ENCODE measurements at places on chromosomes 12 and 14.
A peak's percentile ranks its signal among the peaks of the same experiment; 100 is the strongest.

DNA sequence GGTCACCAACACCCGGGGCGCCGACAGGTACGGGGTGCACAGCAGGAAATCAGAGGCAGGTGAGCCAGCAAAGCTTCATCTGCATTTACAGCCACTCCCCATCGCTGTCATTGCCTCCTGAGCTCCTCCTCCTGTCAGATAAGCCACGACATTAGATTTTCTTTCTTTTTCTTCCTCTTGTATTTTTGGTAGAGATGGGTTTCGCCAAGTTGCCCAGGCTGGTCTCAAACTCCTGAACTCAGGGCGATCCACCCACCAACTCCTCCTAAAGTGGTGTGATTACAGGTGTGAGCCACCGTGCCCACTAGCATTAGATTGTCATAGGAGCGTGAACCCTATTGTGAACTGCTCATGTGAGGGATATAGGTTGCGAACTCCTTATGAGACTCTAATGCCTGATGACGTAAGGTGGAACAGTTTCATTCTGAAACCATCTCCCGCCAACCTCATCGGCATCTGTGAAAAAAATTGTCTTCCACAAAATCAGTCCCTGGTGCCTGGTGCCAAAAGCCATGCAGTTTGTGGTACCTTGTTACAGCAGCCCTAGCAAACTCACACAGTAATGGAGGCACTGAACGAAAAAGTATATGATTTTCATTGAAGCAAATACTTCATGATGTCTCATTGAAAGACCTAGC is 1.5 kb downstream of the STYK1 start:
- DNase-seq: no peak

- DNase-seq: no peak
Measured at GRCh38 chr12:102966200-102966863, 8.9 kb downstream of the ASCL1 start.

- no peak for DNase-seq
Measured at GRCh38 chr14:104732355-104732804, 8.4 kb downstream of the ADSS1 start.

DNA sequence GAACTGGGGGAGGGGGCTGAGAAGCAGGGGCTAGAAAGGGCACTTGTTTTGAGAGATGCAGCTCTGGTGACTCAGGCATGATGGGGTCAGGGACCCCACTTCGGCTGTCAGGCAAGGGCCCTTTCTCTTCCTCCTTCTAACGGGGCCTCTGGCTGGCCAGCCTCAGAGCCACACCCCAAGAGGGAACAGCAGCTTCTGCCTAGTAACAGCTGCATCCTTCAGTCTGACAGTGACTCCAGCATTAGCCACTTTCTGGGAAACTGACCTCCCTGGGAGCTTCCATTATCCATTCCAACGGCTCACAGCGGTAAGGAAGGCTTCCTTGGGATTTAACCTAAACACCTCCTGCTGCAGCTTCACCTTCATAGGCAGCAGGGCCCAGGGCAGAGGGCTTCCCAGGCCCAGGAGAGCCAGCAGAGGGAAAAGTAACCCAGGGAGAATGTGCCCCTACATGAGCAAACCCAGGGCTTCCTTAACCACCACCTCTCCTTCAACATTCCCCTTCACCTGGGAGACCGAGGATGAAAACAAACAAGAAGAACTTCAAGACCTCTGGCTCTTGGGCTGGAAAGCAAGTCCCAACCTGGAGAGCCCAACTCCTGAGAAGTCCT is 2.7 kb downstream of the NCKAP5L start:
- no peak for DNase-seq

GRCh38 chr12:1947081-1947480 is 28.6 kb upstream of the CACNA2D4 start:
- no peak for DNase-seq

DNA sequence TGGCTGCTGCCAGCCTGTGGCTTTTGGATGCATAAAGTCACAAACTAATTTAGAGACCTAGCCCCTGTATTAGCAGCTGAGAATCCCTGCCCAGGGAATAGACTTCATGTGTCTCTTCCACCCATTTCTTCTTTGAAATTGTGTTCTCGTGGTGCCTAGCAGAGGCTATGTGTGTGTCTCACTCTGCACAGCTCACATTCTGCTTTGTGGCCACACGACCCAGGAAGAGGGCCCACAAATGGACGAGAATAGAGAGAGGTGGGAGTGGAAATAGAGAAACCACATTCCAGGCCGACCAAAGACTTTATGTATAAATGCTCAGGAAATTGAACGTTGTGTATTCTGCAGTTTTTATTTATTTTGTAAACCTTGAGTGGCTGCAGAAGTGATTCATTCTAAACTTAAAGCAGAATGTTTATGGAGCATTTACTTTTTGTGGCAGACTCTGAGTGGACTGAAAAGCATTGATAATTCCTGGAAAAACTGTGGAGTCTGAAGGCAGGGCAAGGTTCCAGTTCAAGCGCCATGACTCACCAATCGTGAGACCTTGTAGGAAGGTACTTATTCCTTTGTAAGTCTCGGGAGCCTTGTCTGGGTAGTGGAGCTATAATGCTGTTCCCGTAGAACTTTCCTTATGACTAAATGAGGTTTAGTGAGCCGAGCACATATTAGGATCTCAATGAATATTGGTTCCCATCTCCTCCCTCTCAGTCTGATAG is 9.1 kb downstream of the B4GALNT3 start:
- DNase-seq: no peak

DNA sequence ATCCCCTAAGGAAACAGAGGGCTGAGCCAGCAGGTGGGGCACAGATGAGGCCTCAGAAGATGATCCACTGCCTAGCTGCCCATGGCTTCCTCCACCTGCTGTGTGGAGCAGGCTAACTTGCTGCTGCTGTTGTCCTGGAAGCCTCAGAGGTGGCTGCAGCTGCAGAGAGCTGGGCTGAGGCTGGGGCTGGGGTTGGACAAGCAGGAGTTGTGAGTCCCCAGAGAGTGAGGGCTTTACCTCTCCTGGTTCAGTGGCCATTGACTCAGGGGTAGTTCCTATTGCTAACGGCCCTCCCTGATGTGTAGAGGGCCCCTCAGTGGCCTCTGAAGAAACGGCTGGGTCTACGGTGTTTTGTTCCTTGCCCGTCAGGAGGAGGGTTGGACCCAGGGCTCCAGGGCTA is 13.7 kb upstream of the PRKAG1 start:
- DNase-seq: no peak

- no peak for DNase-seq
Measured at GRCh38 chr12:52125476-52125900, 46.0 kb downstream of the SMIM41 start.

DNA sequence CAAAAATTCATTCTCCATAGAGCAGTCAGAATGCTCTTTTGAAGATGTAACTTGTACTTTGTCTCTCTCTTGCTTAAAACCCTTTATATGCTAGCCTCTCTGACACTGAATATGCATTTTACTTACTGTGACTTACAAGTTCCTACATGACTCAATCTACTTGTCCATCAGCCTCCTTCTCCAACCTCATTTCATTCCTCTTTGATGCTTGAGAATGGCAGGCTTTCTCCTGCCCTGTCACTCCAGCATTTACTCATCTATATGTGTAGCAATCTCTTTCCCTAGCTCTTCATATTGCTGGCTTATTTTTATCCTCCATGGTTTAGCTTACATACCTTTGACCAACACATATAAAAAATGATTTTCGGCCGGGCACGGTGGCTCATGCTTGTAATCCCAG is 561.9 kb downstream of the CCER1 start:
- DNase-seq: no peak

GRCh38 chr12:52540531-52540930 is 12.4 kb downstream of the KRT71 start:
- DNase-seq: no peak

GRCh38 chr12:64082866-64083268 is 139.2 kb downstream of the KICS2 start:
- DNase-seq: no peak

- DNase-seq: no peak
Measured at GRCh38 chr12:11801643-11802042, 152.2 kb downstream of the ETV6 start.

DNA sequence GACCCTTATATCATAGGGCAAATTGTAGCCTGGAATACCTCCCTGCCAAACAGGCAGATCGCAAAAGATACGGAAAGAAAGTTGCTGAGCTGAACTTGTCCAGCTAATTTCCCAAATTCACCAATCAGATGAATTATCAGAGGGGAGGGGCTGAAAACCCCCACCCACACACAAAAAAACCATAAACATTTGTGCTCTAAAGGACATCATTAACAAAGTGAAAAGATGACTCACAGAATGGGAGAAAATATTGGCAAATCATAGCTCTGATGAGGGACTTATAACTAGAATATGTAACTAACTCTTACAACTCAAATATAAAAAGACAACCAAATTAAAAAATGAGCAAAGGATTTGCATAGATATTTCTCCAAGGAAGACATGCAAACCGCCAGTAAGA is 36.3 kb downstream of the PTHLH start:
- DNase-seq: no peak

DNA sequence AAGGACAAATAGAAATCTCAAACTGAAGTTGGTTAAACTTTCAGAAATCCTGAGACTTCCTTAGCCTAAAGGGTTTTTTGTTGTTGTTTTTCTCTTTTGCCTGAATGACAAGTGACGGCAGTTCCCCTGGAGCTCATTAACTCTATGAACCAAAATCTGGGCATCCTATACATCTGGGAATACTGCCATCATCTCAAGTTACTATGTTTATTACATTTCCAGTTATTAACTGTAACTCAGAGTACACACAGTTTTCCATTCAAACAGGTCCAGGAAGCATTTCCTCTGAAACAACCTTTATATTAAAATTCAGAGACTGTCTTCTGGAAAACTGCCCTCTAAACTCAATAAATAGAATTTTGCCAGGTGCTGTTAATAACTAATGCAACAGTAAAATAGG is 55.6 kb upstream of the CDKL1 start:
- no peak for DNase-seq

DNA sequence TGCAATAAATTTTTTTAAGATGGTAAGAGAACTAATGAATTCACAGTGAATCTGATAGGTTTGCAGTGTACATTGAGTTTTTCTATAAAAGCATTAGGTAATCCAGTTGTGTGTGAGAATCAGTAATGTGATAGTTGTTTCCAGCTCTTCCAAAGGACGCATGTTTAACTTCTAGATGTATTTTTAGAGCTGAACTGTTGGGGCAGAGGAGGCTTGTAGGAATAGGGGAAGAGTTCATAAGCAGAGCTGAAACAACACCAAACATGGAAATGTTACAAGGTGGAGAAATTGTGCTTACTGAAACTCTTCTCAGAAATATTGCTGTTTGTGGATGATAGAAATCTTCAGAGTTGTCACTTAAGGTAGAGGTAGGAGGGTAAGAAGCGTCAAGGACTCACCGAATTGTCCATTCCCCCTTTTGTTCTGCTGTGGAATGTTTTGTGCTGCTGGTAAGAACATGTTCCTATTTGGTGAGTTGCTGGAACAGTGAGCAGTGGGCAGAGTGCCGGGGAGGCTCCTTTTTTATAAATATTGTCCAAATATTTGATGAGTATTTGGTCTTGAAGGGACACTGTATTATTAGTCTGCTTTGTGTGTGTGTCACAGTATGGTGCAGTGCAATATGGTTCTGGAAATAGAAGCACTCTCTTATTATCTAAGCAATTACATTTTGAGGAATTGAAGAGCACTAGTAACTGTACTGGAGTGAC is 76.7 kb downstream of the ANO6 start:
- no peak for DNase-seq

- DNase-seq: no peak
Measured at GRCh38 chr14:93964820-93965286, 11.5 kb downstream of the ASB2 start.

GRCh38 chr12:5546616-5547015 is 114.7 kb downstream of the NTF3 start:
- DNase-seq: no peak

- no peak for DNase-seq
Measured at GRCh38 chr14:64095620-64096019, 198.6 kb downstream of the ESR2 start.

- no peak for DNase-seq
Measured at GRCh38 chr14:67766035-67766680, 50.2 kb downstream of the ZFYVE26 start.

GRCh38 chr12:106284358-106285105 is 18.0 kb upstream of the TCP11L2 start:
- DNase-seq: no peak

DNA sequence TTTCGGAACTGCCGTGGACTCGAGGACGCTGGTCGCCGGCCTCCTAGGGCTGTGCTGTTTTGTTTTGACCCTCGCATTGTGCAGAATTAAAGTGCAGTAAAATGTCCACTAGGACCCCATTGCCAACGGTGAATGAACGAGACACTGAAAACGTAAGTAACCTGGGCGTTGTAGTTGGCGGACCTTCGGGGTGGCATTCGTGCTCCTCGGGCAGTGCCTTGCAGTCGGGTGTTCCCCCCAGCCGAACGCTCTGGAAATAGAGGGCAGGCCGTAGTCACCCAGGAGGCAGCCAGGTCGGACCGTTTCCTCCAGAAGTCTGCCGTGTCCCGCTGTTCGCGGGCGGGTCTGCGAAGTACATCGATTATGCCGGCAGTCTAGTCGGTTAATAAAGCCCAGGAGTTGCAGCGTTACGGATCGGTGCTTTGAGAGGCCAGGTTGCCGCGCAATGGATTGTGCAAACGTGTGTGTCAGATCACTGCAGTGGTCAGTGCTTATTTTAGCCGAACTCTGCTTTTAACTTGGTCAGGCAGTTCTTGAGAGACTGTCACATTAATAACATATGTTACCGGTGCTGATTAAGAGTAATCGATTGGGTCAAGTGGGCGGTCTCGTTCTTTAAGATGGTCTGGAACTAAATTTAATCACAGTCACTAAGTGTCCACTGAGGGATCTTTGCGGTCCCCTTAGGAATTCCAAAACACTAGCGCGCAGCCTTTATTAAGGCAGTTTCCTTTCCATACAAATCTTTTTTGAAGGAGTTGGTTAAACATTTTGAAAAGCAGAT is 906 bp downstream of the MARK3 start:
- DNase-seq: no peak

DNA sequence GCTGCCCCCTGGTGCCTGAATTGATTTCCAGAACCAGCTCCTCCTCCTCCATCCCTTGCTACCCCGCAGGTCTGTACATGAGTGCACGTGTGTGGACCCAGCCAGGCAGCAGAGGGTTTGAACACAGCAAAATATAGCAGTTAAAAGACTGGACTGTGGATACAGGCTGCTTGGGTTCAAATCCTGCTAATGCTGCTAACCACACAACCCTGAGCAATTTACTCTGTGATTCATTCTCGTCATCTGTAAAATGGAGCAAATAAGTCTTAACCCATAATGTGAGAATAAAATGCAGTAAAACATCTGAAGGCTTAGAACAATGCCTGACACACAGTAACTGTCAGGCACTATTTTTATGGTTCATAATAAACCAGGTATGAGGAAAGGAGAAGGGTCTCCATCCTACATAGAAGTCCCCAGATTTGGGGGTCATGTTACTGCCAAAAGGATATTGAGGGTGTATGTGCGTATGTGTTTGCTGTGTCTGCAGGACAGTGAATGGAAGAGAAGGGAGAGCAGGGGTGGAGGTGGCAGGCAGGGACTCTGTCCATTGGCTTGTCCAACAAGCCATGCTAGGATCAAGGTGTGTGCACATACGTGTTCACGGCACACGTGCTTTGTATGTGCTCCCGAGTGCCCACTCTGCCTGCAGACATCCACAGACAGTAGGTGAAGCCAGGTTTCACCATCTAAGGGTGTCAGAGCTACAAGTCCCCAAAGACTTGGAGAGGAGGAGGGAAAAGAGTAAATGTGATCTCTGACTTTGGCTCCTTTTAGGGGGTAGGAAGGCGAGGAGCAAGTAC is 1.5 kb upstream of the STAT6 start:
- DNase-seq: peak; percentile 75

- DNase-seq: no peak
Measured at GRCh38 chr12:2641761-2642160, 153.0 kb upstream of the FKBP4 start.
